Stimulated activated CD8-positive, alpha-beta memory T cell treated with anti-CD3 and anti-CD28 coated beads, Interleukin-7, amount 100 ng/mL, for 4 hours (primary cell): ENCODE measurements at places on chromosomes 4 and X.
A peak's percentile ranks its signal among the peaks of the same experiment; 100 is the strongest.

DNA sequence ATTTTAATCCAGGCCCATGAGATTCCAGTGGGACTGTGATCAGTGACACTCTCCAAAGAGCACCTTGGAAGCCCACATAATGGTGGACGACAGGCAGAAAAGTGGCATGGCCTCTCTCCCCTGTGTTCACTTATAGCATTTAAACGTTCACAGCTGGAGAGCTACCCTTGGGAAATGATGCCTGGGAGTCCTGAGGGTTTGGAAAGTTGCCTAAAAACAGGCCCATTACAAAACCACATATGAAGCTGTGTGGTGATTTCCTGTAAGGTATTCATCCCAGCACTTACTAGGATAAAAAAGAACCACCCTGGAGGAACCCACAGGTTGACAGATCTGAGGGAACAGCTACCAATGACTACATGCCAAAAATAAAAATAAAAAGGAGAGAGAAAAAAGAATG is 193.2 kb downstream of the RASL11B start:
- no peak for DNase-seq

- DNase-seq = peak; percentile 33
These were observed 88.1 kb downstream of the CAMK2D start for GRCh38 chr4:113673450-113673849.

- DNase-seq = no peak
These were observed 72.5 kb downstream of the UBE2K start for GRCh38 chr4:39770471-39770870.

- DNase-seq = no peak
These were observed 48.5 kb upstream of the CYSLTR1 start for GRCh38 chrX:78375894-78376293.

DNA sequence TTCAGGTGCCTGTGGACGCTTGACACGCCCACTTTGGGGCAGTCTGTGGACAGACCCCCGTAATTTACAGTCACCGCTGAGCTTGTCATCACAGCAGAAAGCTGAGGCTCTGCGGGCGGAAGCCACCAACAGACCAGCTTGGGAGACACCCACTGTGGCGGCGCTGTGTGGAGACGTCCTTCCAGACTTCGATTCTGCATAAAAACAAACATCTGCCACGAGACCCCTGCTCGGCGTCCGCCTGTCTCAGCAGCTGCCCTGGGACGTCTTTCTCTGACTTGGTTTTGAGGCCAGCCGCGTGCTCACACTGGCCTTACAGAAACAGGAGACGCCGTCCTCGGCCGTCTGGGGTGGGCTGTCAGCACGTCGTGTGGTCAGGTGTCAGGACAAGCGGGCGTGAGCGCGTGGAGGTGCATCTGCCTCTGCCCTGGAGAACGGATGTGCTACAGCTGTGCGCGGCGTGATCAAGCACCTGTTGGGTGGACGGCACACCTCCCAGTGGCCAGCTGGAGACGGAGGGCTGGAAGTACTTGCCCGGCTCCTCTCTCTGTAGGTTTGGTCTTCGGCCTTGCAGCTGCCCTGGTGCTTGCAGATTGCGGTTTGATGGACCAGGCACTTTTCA is 37.5 kb downstream of the PIGG start:
- DNase-seq = no peak

DNA sequence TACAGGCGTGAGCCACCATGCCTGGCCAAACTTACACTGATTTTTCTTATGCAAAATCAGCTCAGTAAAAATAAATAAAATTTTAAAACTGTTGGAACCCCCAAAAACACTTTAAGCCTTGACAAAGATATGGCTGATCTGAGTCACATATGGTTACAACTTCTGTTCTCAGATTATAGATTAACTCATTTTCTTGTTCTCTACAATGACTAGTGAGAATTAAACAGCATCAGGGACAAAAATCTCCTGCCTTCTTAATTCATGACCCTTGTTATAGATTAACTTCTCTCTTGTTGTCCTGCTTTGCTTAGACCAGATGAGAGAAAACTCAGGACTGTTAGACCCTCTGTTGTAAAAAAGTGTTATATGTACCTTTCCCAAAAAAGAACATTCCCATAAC is 24.2 kb upstream of the EXOC1L start:
- DNase-seq = no peak

DNA sequence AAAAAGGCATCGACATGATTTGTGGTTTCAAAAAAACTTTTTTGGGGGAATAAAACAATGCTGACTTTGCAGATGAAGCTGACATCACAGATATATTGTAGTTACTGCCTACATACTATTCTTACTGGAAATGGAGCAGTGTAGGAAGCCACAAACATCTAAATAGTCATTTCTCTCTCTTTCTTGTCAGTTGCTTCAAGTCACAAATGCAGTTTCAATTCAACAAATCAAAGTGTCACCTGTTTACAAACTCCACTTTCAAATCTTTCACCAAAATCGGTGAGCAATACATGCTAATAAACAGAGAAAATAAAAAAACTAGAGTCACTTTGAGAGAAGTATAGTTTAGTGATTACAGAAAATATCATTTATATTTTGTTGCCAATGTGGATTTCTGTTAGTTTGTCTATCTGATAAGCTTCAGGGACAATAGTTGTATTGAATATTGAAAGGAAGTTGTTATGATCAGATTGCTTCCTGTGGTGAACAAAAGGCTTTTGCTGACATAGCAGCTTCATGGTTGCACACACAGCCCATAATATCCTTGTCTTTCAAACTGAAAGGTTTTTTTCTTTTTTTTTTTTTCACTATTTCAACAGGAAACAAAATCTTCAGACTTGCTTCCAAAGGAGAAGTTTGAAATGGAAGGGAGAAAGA is 49.7 kb upstream of the PTPN13 start:
- DNase-seq = no peak

DNA sequence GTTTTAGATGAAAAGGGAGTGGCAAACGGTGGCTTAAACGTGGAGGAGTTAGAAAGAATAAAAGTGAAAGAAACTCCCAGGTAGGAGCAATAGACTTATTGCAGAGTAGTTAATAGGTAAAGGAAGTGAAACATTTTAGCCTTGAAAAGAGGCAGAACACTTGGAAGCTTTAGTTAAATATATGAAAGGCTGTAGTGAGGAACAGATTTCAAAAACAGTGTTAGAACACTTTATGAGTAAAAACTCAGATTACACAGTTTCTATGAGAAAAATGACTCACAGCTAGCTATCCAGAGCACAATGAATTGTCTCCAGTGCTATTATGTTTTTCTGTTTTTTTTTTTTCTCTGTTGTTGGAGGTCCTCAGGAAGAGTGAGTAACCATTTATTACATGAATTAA is 45.8 kb downstream of the TACR3 start:
- no peak for DNase-seq

- no peak for DNase-seq
These were observed 43.2 kb downstream of the GALNT7 start for GRCh38 chr4:173211838-173212237.

DNA sequence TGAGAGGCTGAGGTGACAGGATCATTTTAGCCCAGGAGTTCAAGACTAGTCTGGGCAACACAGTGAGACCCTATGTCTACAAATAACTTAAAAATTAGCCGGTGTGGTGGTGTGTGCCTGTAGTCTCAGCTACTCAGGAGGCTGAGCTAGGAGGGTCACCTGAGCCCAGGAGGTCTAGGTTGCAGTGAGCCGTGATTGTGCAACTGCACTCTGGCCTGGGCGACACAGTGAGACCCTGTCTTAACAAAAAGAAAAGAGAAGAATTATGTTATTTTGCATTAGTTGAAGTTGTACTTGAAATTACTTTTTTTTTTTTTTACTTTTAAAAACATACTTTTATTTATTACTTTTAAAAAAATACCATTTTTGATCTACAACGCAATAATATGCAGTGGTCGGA is 21.8 kb upstream of the TADA2B start:
- DNase-seq = no peak

DNA sequence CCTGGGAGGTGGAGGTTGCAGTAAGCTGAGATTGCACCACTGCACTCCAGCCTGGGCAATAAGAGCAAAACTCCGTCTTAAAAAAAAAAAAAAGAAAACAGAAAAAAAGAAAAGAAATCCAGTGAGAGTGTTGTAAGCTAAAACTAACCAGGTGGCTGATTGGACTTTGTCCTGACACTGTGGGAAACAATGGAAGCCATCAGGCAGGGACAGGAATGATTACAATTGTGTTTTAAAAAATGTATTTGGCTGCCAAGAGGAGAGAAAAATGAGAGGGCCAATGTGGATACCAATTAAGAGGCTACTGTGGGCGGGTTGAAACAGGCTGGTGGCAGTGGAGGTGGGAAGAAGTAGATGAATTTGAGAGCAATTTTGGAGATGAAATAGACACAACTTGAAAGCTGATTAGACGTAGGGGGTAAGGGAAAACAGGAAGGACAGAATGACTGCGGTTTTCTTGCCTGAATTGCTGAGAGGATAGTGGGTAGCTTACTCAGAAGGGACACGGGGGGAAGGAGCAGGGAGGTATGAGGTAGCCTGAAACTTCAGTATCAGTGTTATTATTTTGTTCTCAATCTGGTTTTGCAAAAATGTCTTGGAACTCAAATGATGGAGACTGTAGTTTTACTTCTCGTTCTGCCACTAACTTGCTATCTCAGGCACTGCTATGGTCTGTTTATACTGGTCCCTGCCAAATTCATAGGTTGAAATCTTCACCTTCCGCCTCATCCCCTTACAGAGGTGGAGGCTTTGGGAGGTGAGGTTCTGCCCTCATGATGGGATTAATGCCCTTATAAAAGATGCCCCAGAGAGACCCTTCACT is 45.6 kb upstream of the CHRNA9 start:
- DNase-seq = no peak

DNA sequence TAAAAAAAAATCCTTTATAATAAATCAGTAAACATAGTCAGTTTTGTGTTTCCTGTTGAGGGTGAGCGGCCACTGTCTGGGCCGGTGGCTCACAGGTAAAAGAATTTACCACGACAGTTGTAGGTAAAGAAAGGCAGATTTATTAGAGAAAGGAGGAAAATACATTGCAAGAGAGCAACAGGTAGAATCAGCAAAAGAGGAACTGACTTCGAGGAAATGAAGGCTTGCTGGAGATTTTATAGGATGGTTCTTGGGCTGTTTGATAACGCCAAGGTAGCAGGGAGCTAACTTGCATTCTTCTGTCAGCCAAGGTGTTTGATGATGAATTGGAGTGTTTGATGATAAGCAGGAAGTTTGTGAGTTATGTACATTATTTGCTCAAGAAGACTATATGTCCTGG is 2.8 kb downstream of the ZNF157 start:
- DNase-seq = no peak

DNA sequence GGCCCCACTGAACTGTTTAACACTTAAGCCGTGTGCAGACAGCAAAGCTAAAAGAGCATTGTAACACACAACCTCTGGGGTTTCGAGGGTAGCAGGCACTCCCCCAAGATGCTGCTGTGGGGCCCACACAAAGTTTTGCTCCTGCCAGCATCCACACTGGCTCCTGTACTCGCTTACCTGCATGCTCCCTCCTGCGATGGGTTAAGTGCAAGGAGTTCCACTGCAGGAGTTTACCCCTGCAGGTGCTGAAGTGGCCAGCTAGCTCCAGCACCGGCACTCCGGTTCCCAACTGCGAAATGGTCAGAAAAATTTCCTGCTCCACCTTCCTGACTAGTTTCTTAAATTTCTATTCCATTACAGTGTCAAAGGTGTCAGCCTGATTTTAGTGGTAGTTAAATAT is 443.5 kb downstream of the PCDH10 start:
- no peak for DNase-seq

DNA sequence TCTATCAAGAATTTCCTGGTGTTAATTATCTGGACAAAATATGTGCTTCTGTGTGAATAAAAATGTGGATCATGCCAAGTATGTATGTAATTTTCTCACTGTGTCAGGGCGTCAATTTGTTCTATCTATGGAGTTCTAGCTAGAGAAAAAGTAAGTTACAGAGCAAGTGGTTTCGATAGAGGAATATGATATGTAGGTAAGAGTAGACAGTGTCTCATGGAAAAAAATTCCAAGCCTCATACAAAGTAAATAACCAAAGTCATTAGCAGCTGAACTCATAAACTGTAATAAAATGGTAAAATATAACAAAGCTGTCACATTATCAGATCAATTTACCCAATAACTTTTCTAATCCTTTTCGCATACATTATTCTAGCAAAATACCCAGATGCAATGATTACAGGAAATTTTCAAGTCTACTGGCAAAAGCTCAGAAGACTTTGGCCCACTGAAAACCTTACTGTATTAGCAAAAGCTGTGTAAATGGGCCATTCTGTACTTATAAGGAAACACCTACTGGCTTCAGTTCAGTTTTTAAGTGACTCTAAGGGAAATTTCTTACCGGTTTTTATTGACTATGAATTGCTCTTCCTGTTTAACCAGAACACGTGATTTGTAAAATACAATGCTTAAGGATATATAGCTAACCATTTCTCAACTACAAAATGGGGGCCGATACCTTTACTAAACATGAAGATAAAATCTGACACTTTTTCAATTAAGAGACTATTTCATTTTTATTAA is 121.0 kb upstream of the ARSJ start:
- DNase-seq = no peak

DNA sequence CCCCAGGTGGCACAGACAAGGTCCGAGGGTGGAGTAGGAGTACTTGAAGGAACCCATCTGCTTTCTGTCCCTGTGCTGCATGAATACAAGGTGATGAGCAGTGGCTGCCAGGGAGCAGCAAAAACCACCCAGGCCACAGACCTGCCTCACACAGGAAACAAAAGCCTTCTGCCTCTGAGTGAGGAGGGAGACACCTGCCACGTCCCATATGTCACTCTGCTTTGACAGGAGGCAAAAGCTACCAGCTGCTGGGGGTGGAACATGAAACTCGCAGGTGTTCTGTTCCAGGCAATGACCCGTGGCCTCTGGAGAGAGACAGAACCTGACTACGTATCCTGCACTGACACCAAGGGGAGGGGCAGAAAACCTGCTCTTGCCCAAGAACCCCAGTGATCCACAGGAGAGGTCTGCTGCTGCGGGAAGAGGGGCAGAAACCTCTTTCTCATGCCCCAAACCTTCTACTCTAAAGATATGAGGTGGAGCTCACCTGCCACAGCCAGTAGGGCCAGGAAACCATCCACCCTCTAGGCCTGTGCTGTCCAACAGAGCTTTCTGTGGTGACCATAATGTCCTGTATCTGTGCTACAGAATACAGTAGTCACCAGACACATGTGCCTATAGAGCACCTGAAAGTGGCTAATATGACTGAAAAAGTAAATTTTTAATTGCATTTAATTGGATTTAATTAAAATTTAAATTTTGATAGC is 172.9 kb downstream of the PRDM5 start:
- DNase-seq = no peak

GRCh38 chrX:7214251-7214650 is 66.3 kb upstream of the PUDP start:
- DNase-seq = no peak
